ENCODE measurements at places on chromosomes 13 and 19.

- no peak for DNase-seq
These were observed 442.7 kb downstream of the OXGR1 start for GRCh38 chr13:96551546-96551945.

- DNase-seq: no peak
These were observed 1.8 kb upstream of the CCNA1 start for GRCh38 chr13:36430247-36431203.

DNA sequence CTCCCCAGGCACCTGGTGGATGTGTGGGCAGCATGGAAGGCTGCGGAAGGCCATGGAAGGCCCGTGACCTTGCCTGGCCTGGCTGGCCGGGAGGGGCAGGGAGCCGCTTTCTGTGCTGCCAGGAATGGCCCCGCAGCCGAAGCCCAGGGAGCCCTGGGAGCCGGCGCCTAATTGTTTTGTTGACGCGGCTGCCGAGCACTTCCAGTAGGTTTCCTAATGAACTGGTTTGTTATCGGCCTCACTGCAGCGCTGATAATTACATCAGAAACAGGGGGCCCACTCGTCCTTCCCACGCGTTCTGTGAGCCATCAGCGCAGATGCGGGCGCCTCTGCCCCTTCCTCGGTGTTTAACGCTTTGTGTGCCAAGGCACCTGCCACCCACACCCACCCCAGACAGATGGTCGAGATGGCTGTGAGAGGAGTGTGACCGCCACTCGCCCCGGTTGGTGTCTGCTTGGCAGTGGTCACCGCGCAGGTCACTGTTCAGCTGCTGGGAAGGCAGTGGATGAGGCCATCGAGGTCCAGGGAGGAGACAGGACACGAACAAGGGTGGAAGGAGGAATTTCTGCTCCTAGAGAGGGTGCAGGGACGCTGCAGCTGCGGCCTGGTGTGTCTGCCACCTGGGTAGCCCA, 124.5 kb downstream of the KDM4B start:
- no peak for DNase-seq

GRCh38 chr13:24141333-24141910, 19.1 kb upstream of the SPATA13 start:
- DNase-seq: no peak

DNA sequence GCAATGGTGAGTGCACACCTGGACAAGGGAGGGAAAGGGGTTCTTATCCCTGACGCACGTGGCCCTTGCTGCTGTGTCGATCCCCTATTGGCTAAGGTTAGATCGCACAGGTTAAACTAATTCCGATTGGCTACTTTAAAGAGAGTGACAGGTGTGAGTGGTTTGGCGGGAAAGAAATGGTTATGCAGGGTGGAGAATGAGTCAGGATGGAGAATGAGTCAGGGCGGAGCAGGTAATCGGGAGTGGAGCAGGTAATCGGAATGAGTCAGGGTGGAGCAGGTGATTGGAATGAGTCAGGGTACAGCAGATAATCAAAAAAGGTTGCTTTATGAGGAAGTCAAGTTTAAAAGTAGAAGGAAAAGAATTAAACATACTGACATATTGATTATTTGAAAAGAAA, 24.4 kb upstream of the SIAH3 start:
- no peak for DNase-seq

- no peak for DNase-seq
These were observed 1600.9 kb upstream of the MIR17HG start for GRCh38 chr13:89746554-89746953.

DNA sequence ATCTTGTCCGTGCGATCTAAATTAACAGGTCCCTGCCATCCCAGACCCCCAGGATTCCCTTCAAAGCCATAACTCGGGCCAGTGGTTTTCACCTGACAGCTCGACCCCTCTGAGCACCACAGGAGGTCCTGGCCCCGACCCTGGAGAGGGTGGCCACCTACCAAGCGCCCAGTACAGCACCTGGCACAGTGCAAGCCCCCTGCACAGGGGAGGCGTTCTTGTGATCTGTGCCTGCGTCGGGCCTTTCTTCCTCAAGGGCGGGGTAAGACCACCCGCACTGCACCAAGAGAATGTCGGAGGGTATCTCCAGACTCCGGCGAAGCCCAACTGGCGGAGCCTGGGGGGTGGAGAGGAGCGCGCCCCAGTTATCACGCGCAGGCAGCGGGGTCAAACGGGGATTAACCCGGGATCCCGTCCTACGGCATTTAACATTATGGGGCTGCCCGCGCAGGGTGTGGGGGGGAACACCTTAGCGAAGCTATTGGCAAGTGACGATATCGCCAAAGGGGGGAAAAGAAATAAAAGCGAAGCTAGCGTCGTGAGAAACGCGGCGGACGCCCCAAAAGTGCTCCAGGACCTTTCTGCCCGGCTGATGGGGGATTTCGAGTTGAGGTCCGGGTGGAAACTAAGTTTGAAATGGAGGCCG, 1.3 kb upstream of the HNRNPL start:
- DNase-seq: no peak

- DNase-seq: no peak
These were observed 34.8 kb downstream of the ATP7B start for GRCh38 chr13:51976423-51976822.

- DNase-seq: no peak
These were observed 76.0 kb upstream of the GPR12 start for GRCh38 chr13:26836626-26837025.

DNA sequence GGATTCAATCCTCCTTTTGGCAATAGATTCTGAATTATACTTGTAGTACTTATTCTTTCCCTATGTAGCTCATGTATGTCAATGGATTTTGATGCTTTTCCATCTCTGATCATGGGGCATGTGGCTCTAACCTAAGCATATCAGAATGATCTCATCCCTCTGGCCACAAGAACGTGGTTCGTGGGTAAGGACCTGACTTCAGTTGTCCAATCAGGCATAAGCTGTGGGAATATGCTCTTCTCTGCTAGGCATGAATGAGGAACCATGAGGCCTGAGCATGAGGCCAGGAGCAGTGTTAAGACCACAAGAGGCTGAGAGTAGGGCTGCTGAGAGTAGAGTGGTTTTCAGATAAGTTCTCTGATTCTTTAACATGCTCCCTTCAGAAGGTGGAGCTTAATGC, 292.4 kb upstream of the TSHZ3 start:
- DNase-seq: peak; percentile 46

DNA sequence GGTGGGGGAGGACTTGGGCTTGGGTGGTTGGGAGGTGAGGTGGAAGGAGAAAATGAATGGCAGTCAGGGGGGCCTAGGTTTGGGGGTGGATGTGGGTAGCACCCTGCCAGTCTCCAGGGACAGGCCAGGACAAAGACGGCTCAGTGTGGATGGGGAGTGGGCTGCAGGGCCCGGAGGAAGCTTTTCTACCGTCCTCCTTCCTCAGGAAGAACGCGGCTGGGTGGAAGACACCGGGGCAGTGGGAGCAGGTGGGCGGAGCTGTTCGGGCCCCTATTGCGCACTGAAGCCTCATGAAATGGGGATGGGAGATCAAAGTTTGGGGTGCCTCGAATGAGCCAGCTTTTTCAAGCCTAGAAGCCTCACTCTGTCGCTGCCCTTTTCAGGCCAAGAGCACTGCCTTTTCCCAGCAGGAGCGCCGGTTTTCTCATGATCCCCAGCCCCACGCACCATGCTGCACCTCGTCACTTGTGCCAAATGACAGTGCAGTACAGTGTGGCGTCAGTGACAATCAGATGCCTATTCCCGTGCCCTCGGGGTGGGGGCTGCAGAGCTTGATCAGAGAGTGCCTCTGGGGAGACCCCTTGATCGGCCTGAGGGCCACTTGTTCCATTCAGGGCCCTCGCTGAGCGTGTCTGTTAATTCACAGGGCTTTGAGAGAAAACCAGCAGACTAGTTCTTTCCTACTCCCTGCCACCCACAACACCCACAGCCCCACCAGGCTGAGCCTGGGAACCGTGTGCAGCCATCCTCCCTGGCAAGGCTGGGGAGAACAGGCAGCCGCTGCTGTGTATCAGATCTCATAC, 1.5 kb downstream of the CALM3 start:
- DNase-seq: no peak

DNA sequence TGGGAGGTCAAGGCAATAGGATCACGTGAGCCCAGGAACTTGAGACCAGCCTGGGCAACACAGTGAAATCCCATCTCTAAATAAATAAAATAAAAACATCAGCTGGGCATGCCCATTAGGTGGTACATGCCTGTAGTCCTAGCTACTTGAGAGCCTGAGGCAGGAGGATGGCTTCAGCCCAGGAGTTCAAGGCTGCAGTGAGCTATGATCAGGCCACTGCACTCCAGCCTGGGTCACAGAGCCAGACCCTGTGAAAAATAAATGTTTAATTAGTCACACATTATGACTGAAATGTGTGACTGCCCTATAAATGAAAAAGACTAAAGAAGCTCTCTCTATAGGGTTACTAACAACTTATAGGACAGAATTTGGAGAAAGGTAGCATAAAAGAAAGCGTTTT, 37.7 kb downstream of the USP12 start:
- DNase-seq: no peak

- DNase-seq: peak; percentile 59
These were observed 242.5 kb upstream of the SERP2 start for GRCh38 chr13:44131069-44131614.

GRCh38 chr13:94322925-94323763, 156.3 kb downstream of the DCT start:
- DNase-seq: no peak

- DNase-seq: peak; percentile 43
These were observed 245.0 kb downstream of the KLF5 start for GRCh38 chr13:73303851-73304250.

DNA sequence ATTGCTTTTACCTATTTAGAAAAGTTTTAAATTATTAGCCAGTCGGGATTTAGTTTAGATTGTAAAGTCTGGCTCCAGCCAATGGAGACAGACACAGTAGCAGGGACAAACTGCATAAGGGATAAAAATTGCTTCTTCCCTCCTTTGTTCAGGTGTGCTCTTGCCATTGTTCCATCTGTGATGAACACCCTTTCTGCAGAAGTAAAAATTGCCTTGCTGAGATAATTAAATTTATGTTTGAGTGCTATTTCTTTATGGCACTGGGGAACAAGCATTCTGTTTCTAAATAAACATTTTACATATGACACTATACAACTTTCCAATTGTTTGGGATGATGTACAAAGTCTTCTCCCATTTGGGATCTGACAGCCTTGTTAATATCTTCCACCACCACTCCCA, 18.0 kb downstream of the OR7C2 start:
- DNase-seq: no peak

- DNase-seq: no peak
These were observed 35.1 kb downstream of the IL17D start for GRCh38 chr13:20738616-20739015.

- DNase-seq: no peak
These were observed 92.3 kb downstream of the TNFSF13B start for GRCh38 chr13:108361769-108362168.

GRCh38 chr19:39136225-39136940, 10.8 kb downstream of the PAK4 start:
- no peak for DNase-seq

DNA sequence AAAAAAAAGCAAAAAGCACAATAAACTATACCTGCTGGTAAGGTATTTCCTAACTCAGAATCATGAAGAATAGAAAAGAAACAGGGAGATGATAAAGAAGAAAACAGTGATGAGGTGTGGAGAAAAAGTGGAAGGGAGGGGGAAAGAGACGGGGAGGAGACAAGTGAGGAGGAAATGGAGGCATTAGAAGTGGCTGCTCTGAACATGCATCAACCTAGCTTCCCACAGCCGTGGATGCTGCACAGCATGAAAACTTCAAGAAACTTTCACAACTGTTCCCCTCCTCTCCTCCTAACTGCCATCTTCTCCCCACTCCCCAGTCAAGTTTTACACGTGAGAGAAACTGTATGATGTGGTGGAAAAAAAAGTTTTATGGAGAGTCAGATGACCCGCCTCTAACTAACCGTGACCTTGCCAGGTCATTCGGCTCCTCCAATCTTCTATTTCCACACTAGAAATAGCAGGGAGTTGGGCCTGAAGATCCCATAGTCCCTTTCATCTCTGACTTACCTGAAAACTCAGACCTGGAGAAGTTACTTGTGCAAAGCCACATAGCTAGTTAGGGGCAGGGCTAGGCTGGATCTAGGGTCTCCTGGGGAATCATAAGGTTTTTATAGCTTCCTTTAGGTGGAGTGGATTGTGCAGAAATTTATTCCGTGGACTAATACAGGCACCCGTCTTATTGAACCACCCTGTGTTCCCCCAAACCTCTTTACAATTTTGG, 461.9 kb downstream of the KLF5 start:
- no peak for DNase-seq

DNA sequence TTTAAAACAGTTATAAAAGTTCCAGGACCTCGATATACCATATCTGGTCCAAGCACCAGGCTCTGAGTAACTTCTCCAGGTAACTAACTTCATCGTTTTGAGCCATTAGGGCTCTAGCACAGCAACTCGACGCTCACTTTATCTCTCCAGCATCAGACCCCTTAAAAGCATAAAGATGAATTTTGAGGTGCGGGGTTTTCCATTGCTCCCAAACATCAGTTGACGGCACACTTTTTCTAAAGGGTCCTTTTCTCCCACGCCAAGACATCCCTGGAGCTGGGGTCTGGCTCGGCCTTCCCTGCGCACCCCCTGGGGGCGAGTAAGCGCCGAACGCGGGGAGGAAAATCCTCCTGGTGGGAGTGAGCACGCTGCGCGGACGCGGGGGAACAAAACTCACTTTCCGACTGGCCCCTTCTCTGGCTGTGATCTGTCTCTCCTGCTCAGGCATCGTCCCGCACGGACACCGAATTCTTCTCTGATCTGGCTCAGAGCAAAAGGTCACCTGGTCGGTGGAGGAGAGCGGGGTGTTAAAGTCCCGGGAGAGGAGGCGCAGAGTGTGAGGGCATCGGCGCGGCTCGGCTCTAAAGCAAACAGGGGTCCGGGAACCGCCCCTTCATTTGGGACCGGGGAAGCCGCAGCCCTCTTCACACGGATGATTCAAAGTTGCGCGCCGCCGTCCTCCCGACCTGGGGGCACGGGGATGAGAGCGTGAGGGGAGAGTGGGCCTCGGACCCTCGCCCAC, at the start of gene ATP7B:
Gene ATP7B, minus strand, starts transcription at position 561 of the 742 bp plus-strand sequence. Its CDS starts 113 bp downstream, at position 448.
- no peak for DNase-seq

Data from RCC 7860 (cell line).